ENCODE measurements at places on chromosomes 2 and 18. TPM values are rescaled to one million over a fixed set of nuclear protein-coding genes. Genes with fewer than 3 reads are reported as not detected.

Gene SLC40A1
- 1.3 TPM for total RNA-seq

Gene IL36B
- not detected for total RNA-seq

- no peak for DNase-seq
Observed at GRCh38 chr2:26480566-26481423, 2.9 kb upstream of the OTOF start.

- DNase-seq = no peak
Observed at GRCh38 chr18:69820538-69820937, 127.1 kb downstream of the CD226 start.

DNA sequence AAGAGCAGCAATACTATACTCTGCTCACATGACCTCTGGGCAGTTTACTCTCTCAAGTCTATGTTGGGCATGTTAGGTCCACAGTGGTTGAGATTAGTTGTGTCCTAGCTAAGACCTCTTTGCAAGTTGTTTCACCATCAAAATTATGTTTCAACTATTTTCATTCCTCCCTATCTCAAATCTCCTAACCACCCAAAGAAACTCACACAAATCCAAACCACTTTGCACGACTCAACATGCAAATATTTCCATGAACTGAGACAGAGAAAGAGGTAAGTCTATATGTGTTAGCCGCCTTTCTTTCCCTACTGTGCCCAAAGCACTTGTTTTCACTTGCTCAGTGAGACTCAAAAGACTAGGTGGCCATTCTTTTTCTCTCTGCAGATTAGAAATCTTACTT lies 546.8 kb downstream of the TNS1 start:
- no peak for DNase-seq

DNA sequence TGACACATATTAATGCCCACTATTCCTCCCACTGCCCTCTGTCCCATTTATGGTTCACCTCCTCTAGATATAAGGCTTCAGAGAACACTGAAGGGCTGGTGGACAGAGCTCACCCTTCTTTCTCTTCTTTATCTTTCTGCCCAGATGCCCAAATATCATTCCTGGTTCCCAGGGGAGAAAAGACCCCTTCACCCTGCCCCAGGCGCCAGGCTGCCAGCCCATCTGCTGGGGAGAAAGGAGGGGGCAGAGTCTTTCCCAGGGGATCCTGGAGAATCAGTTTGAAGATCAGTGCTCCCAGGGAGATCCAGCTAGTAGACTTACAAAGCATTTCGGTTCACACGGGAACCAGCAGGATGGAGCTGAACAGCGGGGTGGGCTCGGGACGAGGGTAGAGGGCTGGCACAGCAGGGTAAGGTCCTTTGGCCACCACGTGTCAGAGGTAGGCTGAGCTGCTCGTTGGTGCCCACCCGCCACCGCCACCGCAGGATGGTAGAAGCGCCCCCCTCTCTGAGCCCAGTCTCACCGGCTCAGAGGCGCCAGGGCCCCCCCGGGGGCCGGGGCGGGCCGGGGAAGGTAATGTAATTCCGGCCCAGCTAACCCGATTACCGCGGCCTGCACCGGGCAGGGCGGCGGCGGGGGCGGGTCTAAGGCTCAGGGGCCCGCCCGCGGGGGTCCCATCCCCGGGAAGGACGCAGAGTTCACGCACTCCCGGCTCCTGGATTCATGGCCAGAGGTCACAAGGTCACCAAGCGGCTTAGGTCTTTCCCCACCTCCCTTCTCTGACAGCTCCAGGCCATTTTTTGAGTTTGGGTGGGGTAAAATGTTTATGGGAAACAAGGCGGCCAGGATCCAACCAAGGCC lies 1.3 kb upstream of the TLX2 start:
- DNase-seq = no peak

DNA sequence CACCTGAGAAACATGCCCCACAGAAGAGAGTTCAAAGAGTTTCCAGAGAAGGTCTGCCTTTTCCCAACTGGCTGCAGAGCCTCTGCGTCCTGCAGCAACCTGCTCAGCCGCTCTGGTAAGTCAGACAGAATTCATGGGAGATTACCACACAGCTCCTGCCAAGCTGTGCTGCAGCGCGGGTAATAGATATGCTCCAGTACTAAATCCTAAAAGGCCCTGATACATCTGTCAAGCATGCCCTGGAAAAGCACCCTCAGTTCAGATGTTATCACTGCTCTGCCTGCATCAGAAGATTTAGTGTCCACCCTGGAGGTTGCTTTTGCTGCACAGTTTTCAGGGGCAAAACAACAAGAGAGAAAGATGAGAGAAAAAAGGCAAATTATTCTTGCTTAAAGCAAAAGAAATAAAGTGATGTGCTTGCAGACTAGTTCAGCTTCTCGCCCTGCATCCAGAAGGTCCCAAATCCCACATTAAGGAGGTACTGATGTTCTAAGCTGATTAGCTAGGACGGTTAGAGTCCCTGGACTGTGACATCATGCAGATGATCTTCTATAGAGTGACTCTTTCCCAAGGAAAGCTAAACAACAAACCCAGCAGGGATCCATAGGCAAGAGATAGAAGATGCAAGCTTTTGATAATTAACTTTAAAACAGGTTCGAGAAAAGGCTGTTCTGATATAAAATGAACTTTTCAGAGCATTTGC lies 488.6 kb downstream of the BCL11A start:
- DNase-seq = no peak

DNA sequence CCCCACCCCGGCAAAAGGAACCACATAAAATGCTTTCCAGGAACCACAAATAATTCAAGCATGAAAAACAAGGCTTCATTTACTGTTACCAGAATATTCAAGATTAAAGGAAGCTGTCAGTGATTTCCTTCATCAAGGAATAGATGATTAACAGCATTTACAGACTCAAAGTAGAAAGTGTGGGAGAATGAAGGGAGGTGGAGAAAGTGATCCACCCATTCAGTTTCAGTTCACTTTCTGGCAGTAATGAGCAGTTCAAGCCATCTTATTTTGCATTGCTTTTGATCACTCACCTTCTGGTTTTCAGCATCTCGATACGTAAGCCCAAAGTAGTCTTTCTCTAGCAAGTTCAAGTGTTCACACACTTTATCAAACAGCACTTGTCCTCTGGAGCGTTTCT lies 99.0 kb downstream of the EPB41L3 start:
- no peak for DNase-seq

DNA sequence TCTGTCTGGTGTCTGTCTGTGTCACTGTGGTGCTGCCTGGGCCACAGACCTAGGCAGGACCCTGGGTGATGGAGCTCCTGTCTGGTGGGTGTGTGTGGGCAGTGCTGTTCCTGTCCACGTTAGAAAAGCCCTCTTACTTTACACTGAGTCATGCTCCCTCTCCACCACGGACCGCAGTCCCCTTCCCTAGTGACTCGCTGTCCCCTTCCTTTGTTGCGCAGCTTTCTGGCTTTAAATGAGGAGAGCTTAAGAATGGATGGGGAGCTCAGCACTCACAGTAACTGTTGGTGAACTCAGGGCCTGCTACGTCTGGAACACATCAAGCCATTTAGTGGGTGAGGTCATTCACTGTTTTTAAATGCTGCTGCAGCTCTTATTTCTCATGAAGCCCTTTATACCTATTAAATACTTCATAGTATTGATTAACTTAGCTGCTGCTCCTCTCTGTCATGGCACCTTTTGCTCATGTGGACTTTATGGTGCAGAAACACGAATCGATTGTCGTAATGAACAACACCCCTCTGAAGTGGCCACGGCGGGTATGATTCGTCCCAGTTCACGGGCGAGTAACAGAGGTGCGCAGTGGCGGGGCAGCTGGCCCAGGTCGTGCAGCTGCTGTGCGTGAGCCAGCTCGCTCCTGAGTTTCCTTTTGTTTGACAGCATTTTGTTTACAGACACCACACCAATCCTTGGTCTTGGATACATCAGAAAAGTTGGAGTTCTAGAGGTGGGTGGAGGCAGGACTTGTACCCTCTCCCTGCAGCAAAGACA lies 100.4 kb downstream of the LDLRAD4 start:
- DNase-seq = no peak

- DNase-seq = no peak
Observed at GRCh38 chr2:80365762-80366161, 61.2 kb upstream of the LRRTM1 start.

GRCh38 chr2:224523626-224524577 lies 61.3 kb downstream of the CUL3 start:
- DNase-seq = no peak

DNA sequence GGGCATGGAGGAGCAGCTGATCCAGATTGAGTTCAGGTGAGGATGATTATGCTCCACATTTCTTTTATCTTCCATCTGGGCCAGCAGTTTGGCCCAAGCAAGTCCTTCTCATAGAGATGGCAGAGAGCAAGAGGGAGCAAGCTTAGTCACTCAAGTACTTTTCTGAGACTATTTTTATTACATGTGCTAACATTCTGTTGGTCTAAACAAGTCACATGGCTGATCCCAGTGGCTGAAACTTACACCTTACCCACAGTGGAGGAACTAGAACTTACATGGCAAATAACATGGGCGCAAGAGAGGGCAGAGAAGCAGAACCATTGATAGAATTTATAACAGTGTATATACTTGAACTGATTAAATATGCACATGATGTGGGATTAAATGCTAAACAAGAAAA lies 105.7 kb downstream of the KYNU start:
- DNase-seq = no peak

DNA sequence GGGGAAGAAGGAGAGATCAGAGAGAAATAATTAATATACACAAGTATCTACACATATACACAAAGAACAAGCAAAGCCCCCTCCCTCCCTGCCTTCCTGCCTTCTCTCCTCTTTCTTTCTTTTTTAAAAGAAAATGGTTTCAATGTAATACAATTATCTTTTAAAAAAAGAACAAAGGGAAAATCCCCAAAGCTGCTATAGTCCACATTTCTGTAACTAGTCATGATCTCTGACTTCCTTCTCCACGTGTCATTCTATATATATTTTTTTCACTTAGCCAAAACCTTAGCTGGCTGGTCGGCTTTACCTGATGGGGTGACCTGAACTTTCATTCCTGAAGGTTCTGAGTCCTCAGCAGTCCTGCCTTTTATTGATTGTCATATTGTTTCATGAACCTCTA lies 44.3 kb downstream of the MAP3K20 start:
- no peak for DNase-seq
